RWPE2 (cell line): ENCODE measurements at places on chromosomes 12 and 14.

GRCh38 chr14:71721791-71722190 lies 210.4 kb upstream of the RGS6 start:
- DNase-seq, result no peak

- DNase-seq, result no peak
These were observed 21.5 kb downstream of the PAX9 start for GRCh38 chr14:36683083-36683724.

DNA sequence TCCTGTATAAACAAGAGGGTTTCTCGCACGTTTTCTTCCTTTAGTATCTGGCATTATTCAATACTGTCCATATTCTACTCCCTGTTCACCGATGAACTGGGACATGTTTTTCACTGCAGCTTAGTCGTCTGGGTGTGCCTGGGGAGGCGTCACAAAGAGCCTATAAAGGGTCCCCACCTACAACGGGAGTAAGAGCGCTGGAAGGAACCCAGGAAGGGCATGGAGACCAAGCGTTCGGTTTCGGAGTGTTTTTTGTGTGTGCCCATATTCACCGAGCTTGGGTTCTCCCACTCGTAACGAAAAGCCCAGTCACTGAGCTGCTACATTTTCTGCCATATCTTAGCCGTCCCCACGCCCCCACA lies 592 bp upstream of the USP15 start:
- DNase-seq, result no peak

DNA sequence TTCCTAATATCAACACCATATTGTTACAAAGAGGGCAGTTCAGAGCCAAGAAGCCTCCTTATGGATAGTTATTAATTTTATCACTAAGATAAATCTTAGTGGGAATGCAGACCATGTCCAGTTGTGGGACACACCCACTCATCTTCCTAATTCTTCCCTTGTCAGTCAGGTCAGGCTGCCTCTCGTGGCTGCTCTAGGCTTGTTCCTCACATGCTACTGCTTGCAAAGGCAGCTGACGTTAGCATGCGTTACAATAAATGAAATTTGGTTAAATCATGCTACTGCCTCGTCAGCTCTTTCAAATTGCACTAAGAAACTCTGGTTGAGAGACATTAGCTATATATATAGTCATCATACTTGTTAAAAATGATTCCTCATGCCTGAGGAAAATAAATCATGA lies 108.4 kb downstream of the CAND1 start:
- DNase-seq, result no peak

- no peak for DNase-seq
These were observed 82.4 kb upstream of the SLC38A2 start for GRCh38 chr12:46454981-46455380.

DNA sequence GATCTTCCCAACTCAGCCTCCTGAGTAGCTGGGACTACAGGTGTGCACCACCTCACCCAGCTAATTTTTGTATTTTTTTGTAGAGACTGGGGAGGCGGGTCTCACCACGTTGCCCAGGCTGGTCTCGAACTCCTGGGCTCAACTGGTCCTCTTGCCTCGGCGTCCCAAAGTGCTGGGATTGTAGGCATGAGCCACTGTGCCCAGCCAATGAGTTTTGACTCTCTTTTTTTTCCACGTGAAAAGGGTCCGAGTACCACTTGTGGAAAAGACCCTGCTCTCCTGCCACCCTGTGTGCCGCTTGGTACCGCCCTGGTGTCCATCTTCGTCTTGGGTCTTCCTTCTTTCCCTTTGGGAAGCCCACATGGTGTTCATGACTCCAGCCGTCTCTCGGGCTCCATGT lies 17.6 kb downstream of the TEDC1 start:
- peak; percentile 42 for DNase-seq
